ENCODE measurements at places on chromosomes 7 and 10.

DNA sequence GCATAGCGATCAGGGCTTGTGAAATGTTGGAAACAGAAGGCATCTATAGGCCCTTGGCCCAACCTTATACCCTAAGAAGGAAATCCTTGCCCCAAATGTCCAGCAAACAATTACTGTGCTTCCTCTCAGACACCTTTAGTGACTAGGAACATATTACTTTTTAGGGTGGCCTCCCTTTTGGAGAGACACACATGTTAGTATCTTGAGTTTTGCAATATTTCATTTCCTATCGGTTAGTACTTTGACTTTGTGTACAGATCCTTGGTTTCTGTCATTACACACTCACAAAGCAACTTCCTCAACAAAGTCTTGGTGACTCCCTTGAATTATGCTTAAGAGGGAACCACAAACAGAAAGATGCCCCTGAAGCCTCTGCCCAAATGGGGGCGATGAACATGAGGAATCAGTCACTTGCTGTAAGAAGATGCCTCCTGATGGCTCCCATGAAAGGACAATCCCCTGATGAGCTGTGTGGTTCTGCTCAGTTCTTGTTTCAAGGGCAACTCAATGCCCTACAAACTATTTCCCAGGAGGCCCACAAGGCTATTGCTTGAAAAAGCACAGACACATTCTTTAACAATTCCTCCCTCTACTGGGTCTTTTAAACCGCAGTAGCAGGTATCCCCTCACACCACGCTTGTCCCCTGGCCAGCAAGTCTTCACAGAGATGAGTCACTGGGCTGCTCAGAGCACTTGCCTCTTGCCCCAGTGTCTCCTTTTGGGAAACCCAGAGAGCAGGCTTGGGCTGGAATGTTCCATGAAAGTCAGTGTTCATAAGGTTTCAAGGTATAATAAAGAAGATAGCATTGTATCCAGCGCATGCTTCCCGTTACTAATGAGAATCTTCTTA is 196.2 kb downstream of the FANK1 start:
- no peak for DNase-seq

DNA sequence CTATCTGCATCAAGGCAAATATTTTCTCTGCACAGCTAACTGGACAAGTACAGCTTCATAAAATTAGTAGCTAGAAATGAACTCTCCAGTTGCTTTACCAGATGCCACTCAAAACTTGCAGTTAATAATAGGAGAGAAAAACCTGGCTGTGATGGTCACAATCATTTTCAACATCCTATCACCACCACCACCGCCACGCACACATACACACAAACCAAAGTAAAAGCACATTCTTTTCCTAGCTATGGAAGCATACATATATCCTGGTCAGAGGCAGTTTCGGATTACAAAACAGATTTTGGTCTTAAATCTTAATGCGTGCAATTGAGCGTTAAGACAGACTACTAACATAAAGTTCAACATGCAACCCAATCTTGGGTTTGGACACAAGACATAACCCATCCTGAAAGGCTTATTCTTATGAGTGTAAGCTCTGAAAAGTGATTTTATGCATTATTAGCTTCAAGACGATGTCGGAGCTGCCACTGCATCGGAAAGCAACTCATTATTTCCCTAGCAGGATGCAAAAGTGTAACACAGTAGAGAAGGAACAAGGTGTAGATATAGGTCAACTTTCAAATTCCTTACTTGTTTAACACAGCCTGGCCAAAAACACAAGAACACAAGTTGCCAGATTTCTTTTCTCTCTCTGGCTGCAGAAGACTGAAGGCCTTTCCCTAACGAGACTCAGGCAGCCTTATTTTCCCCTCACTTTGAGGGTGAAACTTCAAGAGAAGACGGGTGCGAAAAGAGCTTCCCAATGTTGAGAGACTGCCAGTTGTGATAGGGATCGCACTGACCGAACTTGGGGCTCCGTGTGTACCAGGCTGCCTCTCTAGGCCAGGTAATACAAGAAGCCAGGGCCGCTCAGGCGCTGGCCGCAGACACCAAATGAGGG is 1.2 kb downstream of the CACUL1 start:
- no peak for DNase-seq

DNA sequence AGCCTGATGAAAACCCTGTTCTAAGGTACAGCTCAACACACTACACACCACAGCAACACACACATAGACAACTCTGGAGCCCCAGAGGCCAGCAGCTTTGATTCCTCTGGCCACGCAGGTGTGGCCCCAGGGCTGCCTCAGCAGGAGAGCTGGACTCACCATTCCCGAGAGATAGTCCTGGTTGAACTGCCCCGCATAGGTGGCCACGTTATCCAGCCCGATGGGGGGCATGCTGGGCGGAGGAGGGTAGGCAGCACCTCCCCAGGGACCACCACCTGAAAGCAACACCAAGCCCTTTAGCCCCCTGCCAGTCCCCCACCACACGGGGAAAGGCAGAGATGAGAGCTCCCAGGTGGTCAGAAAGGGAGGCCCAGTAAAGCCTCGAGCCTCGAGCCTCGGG is 34.7 kb downstream of the ANXA11 start:
- no peak for DNase-seq

DNA sequence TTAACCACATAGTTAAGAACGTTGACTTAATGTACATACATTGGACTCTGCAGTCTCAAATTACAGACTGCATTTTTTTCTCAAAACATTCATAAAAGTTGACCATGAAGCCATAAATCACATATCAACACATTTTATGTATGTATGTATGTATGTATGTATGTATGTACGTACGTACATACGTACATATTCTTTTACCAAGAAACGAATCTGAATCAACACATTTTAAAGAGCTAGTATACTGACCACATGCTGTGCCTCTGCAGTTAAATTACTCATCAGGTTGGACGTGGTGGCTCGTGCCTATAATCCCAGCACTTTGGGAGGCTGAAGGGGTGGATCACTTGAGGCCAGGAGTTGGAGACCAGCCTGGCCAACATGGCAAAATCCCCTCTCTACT is 105.8 kb downstream of the GPR158 start:
- DNase-seq = no peak

- no peak for DNase-seq
These were observed 140.6 kb downstream of the GNAI1 start for GRCh38 chr7:80275192-80275605.

GRCh38 chr10:77856566-77856965 is 70.0 kb downstream of the DLG5 start:
- DNase-seq = no peak

DNA sequence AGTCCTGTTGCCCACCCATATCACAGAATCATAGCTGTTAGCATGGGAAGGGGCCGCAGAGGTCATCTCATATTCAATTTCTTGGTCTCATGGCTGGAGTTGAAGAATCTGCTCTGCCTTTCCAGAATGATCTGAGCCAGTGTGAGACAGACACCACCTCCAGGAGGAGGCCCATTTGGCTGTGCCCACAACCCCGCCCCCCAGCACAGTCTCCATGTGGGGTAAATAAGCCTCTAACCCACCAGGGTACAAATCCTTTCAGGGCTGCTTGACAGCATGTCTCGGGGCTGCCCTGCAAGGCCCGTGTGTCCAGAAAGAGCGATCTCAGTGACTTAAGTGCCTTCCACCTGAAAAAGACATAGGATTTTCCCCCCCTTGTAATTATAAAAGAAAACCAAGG is 137.5 kb downstream of the DLG5 start:
- no peak for DNase-seq

DNA sequence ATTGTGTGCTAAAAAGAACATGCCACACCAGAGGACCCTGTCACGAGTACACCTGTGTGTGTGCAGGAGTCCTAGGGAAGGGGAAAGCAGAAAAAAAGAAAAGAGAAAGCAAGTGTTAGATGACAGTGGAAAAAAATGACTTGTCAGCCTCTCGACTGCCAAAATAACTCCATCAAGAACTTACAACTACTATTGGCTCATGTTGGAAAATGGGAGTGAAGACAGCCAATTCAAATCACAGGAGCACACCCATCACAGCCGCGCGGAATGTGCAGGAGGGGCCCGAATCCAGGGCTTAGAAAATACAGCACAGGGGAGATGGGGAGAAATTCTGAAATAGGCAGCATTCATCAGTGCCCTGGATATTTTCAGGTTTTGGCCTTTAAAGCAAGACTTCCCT is 38.1 kb upstream of the FOXI2 start:
- DNase-seq = no peak

DNA sequence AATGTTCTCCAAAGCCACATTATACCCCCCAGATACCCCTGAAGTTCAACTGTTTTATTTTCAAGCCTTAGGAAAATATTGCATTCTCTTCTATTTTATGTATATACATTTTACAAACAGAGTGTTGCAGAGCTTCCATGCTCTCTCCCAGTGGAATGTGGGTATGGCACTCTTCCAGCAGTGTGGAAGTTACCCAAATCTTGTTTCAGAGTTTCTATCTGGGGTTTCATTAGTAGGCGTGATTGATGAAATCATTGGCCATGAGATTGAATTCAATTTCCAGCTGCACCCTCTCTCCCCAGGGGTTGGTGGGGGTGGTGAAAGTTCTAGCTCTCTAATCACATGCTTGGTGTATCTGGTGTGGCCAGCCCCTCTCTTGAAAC is 350.4 kb downstream of the RPS24 start:
- DNase-seq = no peak

DNA sequence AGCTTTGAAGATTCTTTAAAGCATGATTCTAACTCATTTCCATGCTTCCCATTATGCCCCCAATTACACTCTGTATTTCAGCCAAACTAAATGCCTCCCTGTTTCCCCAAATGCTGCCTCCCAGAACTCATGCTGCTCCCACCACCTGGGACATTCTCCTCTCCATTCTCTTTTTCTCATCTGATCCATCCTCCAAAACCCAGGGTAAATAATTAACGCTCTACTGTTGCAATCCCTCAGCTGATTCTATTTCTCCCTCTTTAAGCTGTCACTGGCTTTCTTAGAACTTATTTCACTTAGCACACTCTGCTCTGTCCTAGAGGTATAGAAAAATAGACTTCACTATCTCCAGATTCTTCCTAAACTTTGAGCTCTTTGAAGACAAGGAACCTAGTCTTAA is 104.7 kb downstream of the ICA1 start:
- DNase-seq = no peak

- no peak for DNase-seq
These were observed 199.4 kb downstream of the KIAA1217 start for GRCh38 chr10:24408365-24408764.

GRCh38 chr10:15122477-15123030 is 25.4 kb downstream of the RPP38 start:
- no peak for DNase-seq

- no peak for DNase-seq
These were observed 16.8 kb downstream of the SLC18A2 start for GRCh38 chr10:117257721-117258120.

- DNase-seq = no peak
These were observed 595.9 kb downstream of the DNAJB6 start for GRCh38 chr7:157932498-157933218.

DNA sequence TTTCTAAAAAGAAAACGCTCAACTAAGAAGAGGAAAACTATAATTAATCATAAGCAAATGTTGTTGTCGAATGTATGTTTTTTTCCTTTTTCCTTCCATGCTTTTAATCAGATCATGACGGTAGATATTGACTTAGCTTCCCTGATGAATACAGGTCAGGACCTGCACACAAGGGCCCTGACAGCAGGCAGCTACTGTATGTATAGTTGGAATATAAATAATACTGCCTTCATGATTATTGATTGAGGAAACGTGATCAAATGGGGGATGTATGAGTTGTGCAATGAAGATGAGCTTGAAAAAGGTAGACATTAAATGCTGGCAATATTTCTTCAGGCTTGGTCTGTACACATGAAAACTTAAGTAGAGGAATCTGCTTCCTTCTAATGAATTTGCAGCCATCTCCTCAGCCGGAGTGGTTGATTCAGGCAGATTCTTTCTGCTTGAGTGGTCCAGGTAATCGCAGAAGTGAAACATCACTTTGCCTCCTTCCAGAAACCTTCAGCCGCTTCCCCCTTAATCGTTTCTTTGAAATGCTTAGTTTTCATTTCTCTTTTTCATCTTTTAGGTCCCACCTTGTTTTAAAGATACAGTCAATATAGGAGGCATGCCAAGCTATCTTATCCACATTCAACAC is 656.5 kb downstream of the SDK1 start:
- no peak for DNase-seq

DNA sequence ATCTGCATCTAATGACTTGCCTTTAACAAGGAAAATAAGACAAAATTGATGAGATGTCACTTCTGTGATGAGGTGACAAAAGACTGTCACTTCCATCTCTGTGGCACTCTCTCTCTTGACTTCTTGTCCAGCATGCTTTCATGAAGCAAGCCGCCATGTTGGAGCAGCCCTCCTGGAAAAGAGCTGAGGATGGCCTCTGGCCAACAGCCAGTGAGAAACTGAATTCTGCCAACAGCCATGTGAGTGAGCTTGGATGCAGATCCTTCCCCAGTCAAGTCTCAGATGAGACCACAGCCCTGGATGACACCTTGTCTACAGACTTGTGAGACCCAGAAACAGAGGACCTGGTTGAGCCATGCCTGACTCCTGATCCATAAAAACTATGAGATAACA is 412.6 kb upstream of the SHH start:
- DNase-seq = no peak

DNA sequence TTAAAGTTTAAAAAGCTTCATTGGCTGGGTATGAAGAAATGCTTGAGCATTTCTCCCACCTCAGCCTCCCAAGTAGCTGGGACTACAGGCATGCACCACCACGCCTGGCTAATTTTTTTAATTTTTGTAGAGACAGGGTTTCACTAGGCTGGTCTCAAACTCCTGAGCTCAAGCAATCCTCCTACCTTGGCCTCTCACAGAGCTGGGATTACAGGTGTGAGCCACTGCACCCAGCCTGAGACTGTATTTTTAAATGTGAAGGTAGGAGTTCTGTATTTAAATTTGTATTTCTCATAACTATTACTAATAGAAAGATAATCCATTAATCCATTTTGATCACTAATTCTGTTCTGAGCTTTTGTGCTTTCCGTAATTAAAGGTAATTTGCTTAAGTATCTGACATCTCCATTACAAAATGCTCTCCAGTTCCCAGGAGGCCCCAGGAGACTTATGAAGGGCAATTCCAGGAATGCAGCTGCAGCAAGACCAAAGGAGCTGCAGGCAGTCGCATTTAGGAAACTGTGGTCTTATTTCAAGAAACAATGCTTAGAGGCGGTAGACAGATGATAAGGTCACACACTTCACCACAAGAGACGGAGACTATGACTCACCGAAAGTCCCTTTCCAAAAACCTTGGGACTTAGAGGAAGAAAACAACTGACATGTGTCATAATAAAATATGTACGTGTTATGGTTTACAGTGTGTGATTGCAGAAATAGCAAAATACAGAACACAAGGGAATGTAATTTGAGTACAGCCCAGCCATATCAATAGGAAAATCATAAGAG is 23.3 kb downstream of the YAE1 start:
- no peak for DNase-seq
